ENCODE measurements at places on chromosomes 2 and 18. TPM values are rescaled to one million over a fixed set of nuclear protein-coding genes. Genes with fewer than 3 reads are reported as not detected.

- DNase-seq = no peak
Observed at GRCh38 chr2:226909836-226910235, 74.0 kb downstream of the RHBDD1 start.

GRCh38 chr2:39851651-39852110, 72.6 kb upstream of the THUMPD2 start:
- no peak for DNase-seq

GRCh38 chr2:23293063-23293462, 91.9 kb upstream of the KLHL29 start:
- peak; percentile 8 for DNase-seq

Gene PCARE
- not detected for total RNA-seq

Gene GKN2
- 0.43 TPM for total RNA-seq

DNA sequence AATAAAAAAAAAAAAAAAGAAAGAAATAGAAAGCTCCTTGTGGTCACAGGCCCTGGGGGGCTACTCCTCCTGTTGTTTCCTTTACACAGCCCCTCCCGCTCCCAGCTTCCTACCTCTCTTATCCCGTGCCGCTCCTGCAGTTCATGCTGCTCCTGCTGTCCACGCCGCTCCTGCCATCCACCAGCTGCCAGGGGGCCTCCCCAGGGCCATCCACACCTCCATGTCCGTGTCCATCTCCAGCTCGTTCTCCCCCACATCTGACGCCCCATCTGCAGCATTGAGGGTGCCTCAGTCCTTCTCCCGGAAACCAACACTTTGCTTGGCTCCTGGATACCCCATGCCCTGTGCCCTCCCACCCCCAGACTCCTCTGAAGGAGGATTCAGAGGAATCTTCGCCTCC, 191.7 kb downstream of the EIPR1 start:
- DNase-seq = no peak

Gene PRADC1
- total RNA-seq = 40.2 TPM

GRCh38 chr2:27857417-27858172, 32.6 kb downstream of the RBKS start:
- DNase-seq = no peak

Data from left colon (tissue), 2 donors.